ENCODE measurements at places on chromosomes 6 and 20. TPM values are rescaled to one million over a fixed set of nuclear protein-coding genes. Genes with fewer than 3 reads are reported as not detected.
A peak's percentile ranks its signal among the peaks of the same experiment; 100 is the strongest.

GRCh38 chr6:9437836-9438235, 977.0 kb downstream of the TFAP2A start:
- DNase-seq = no peak

DNA sequence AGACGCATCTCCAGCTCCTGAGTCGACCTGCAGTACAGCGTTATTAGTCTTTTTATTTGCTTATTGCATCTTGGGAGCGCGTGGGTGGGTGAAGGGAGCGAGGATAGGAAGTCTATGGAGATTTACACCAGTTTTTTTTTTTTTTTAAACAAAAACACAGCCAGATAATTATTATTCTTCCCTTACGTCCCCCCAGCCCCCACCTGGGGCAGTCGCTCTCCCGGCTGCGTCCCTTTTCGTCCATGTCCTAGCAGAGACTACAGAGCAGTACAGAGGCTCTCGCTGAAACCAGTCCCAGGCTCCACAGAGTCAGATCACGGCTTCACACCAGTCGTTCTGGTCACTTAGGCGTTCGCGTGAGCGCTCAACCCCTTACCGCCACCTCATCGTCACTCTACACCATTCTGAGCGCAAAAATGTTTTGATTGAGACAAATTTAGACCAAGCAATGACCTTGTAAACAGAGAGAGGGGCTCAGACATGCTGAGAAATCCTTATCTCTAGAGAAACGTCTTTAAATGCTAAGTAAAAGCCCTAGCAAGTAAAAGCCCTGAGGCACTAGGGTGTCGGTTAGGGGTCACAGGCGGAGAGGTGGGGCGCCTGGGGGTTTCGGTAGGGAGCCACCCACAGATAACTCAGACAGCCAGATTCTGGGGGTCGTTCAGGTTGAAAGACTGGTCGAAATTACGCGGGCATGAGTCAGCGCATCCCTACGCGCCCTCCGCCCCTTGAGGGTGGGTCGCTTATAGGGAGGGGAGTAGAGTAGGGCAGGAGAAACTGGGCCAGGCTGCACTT, 975 bp upstream of the PPT2 start:
- DNase-seq = no peak

- peak; percentile 52 for DNase-seq
Measured at GRCh38 chr6:150395388-150396009, 26.7 kb downstream of the IYD start.

DNA sequence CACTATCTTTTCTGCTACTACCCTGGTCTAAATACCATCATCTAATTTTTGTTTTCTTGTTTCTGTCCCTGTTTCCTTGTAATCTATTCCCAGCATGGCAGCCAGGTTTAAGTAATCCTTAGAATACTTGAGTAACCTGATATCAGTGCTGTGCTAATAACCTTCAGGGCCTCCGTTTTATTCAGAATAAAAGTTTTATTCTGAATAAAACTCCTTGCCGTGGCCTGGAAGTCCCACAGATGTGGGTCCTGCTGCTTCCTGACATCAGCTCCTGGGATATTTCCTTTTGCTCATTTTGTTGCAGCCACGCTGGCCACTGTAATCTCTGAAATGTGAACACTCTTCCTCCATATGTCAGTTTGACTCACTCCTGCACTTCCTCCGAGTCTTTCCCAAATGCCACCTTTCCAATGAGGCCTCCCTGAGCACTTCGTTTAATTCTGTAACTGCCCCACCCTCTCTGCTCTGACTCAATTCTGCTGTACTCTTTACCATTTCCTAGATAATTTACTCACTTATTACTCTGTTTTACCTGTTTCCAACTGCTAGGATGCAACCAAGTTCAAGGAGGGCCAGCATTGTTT, 114.0 kb upstream of the FOXA2 start:
- DNase-seq = no peak

The GRM4 gene
- polyA plus RNA-seq = 0.45 TPM

GRCh38 chr6:14001329-14002012, 76.7 kb downstream of the RNF182 start:
- no peak for DNase-seq

- DNase-seq = no peak
Measured at GRCh38 chr6:27980111-27980510, 23.1 kb downstream of the OR2B6 start.
